ENCODE measurements at places on chromosomes 3 and 15. TPM values are rescaled to one million over a fixed set of nuclear protein-coding genes. Genes with fewer than 3 reads are reported as not detected.

Gene ACTR8
- 32.0 TPM for total RNA-seq

Gene CACNA2D2
- not detected for total RNA-seq

Gene ZCWPW2
- 0.13 TPM for total RNA-seq

Gene TIPARP
- 32.7 TPM for total RNA-seq

Gene GHSR
- total RNA-seq, result not detected

Gene TMPRSS7
- total RNA-seq, result not detected

Gene LMCD1
- 14.0 TPM for total RNA-seq

Gene FES
- 60.5 TPM for total RNA-seq

Gene TRIM42
- not detected for total RNA-seq

GRCh38 chr3:194750491-194750828 is 64.8 kb downstream of the FAM43A start:
- DNase-seq, result no peak

DNA sequence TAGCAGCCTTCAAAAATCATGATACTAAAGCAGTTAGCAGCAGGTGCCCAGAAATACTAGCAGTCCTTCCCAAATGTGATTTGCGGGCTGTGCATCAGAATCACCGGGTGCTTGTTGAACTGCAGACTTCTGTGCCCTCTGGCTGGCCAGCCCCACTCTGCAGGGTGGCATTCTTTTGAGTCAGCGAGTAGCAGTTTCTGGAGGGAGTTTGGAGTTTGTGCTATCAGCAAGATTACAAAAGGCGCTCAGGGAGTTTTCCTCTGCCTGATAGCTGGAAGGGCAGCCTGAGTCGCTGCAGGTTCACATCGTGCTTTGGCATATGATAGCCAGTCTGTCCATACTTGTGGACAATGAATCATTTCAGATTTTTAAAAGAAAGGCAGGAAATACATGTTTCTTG is 57.6 kb downstream of the CLDN11 start:
- no peak for DNase-seq

GRCh38 chr15:27843146-27843545 is 256.0 kb downstream of the OCA2 start:
- DNase-seq, result no peak

DNA sequence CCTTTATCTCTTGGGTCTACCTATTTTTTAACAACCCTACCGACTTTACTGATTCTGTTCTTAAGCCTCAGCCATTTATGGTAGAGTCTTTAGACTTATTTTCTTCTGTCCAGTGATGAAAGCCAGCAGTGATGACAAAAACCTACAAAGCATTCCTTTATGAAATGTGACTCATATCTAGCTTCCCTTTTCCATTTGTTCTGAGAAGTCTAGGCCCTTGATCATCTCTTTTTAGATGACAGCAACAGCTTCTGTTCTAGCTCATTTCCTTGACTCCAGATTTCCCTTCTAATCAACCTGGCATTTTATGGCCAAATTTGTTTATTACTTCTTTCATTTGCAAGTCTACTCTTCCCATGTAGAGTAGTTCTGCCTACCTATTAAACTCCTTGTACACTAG is 36.1 kb downstream of the CFAP44 start:
- peak; percentile 20 for DNase-seq

DNA sequence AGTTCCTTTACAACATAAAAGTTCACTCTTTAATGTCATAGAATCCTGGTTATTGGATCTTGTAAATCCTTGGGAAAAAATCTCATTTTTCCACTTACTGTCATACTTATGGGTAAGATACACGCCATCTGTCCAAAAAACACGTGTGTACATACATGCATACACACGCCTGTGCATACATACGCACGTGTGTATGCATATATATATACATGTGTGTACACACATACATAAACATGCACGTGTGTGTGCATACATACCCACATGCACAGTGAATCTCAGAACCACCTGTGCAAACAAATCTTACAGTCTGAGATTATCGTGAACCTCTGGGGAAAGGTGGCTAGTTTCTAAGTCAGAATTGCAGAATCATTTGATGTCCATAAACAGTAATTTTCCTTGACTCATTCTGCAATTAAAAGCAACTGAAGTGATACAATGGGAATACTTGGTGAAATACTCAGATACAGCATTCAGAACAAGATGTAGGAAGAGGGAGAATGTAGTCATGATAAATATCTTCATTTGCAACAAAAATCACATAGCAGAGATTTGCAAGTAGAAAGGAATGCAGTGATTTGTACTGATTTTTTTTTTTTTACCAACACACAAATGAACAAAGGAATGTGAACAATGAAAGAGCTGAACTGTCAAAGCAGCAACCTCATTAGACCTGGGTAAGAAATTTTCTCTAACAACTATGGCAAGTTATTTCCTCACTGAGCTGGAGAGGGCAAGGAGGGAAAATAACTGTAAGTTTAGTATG is 160.6 kb upstream of the POU1F1 start:
- no peak for DNase-seq

DNA sequence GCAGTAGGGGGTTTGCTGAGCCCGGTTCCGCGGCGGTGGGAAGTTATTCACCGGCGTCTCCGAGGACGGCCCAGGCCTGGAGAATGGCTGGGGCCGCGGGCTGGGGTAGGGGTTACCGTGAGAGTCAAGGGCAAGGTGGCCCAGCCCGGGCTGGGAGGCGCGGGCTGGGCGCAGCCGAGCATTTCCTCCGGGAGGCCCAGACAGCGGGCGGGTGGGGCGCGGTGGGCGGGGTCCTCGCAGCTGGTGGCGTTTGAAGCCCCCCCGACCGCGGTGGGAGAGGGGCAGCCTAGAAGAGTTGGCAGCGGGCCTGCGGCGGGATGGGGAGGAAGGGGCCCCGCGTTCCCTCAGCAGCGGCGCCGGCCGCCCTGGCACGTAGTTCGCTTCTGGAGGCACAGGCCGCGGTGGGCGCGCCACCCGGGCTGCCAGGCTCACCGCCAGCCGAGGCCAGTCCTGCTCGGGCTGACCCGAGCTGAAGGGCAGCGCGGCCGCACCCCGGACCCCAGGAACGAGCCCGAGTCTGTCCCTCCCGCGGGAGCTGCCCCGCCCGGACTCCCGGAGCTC is 960 bp upstream of the KLF13 start:
- no peak for DNase-seq

- no peak for DNase-seq
Measured at GRCh38 chr15:92719021-92719420, 63.4 kb upstream of the FAM174B start.

DNA sequence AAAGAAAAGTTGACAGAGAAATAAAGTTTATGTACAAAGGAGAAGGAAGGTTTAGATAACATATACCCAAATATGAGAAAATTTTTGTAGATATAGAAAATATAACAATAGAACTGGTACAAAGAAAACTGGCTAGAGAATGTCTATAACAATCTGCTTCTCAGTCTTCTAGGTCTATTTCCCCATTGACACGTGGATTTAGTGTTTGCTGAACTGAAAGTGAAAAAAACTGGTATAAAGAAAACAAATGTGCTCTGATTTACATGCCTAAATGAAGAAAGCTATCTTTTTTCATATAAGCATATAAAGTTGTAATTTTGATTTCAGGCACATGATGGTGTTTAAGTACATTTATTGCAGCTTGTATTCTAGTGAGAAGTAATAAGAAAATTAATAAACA is 9.8 kb downstream of the KCNMB2 start:
- DNase-seq, result no peak

DNA sequence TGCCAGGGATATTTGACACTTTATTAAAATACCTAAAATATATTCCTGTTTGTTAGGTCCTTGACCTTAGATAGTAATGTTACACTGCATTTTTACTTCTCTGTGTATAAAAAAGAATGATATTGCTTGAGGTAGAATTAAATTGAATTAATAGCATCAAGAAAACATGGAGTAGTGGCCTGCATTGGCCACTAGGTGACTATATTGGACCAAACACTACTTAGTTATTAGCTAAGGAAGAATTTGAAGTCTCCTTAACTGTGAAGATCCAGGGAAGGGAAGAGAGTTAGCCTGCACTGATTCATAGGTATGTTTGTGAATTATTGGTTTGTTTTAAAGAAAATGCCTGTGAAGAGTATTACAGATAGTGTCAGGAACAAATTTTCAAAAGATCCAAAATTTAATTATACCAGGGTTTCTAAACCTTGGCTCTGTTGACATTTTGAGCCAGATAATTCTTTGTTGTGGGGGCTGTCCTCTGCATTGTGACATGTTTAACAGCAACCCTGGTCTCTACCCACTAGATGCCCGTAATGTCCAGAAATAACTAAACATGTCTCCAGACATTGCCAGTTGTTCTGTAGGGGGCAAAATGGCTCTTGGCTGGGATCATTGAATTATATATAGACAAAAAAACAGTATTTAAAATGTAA is 103.6 kb upstream of the THSD4 start:
- DNase-seq, result peak; percentile 7

DNA sequence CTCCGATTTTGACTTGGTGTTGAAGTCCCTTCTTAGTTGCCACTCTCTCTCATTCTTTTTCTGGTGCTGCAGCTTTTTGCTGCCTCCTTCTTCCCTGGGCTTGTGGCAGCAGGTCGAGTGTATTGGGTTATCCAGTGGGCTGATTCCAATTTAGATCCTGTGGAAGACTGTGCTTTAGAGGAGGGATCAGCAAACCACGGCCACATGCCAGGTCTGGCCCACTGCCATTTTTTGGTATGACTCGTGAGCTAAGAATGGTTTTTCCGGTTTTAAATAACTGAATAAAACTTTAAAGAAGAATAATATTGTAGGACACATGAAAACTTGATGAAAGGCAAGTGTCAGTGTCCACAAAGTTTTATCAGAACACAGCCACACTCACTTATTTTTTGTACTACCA is 330.5 kb downstream of the ROBO2 start:
- DNase-seq, result no peak

- no peak for DNase-seq
Measured at GRCh38 chr15:97236140-97236539, 724.4 kb upstream of the ARRDC4 start.

DNA sequence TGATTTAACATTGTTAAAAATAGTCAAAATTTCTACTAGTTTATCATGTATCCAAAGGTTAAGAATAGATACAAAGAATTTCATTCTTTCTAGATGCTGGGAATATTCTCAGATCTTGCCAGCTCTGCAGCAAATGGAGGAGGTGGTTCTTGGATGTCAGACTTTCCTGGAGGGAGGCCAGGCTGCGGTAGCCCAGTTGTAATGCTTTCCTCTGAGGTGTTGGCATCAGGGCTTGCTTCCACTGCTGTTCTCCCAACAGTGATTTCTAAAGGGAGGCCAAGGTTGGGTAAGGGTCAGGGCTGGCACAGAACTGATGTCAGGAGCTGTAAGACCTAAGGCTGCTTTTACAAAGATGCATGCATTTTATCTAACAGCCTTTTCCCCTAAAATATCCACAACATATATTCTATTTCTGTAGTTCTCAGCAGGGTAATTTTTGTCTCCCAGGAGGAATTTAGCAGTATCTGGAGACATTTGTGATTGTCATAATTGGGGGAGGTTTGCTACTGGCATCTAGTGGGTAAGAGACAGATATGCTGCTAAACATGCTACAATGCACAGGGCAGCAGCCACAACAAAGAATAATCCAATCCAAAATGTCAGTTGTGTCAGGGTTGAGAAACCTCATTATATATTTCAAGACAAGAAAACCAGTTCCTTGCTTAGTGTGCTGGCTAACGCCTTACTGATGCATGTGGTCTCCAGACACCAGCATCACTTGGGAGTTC is 42.0 kb upstream of the SPTSSB start:
- no peak for DNase-seq

GRCh38 chr15:57237301-57237642 is 139.0 kb upstream of the CGNL1 start:
- no peak for DNase-seq

GRCh38 chr3:105984837-105985236 is 116.0 kb upstream of the CBLB start:
- DNase-seq, result no peak

DNA sequence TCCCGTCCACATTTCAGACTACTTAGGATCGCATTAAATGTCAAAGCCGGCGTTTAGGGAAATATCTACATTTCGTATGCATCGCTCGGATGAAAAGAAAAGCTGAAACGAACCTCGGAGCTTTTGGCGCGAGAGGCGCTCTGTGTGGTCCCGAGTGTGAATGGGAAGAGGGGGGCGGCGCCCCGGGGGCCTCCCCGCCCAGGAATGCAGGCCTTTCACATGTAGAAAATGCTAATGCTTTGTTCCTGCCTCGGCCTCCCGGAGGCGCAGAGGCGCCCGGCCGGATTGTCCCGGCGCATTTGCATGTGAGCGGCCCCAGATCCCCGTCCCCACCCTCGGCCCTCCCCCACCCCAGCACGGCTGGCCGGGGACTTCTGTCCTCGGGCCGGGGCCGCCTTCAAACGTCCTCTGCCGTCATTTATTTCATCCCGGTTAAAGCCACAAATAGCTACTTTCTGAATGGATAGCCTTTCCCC is 37.0 kb upstream of the TRIM71 start:
- DNase-seq, result no peak

DNA sequence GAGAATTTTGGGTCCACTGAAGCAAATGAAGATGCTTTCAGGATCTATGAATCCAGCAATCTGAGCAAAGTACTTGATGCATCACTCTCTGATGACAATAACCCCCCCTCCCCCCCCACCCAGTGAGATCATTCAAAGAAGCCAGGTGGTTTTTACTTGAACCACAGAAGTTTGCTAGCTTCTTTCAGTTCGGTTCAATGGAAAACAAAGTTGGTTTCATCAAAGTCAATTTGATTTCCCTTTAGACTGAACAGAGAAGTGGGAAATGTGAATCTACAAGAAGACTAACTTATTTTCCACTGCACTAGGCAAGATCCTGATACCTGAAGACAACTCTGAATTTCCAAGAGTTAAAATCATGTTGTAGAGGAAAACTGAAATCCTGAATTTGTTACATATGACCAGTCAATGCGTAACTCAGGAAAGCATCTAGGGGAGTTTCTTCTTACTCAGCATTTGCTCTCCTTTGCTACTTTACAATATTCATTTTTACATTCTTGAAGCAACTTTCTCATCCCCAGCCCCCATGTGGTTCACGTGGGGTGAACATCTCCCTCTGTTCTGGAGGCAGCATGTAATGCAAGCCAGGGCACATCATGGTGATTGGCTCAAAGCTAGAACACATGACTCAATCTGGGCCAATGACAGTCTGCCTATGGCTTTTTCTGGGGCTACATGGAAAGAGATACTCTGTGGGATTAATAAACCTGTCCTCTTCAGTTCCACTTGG is 572.6 kb downstream of the FOXP1 start:
- DNase-seq, result no peak

DNA sequence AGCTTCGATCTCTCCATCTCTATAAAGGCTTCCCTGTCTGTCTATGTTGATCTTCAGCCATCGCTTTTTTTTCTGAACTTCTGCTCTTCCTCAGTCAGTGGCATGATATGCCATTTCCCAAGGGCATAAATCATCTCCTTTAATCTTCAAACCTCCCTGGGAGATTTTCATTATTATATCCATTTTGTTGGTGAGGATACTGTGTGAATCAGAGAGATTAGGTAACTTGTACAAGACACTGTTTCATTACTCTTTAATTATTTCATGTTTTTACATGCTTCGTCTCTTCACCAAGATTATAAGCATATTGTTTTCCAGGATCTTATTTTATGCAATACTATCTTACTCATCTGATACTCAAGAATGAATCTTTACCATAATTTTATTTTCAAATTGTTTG is 124.8 kb upstream of the ATP11B start:
- no peak for DNase-seq

- no peak for DNase-seq
Measured at GRCh38 chr3:142120707-142121106, 28.6 kb downstream of the TFDP2 start.

Measured in pulmonary artery endothelial cell (primary cell).